ENCODE measurements at places on chromosomes 1 and 21. TPM values are rescaled to one million over a fixed set of nuclear protein-coding genes. Genes with fewer than 3 reads are reported as not detected.
A peak's percentile ranks its signal among the peaks of the same experiment; 100 is the strongest.

DNA sequence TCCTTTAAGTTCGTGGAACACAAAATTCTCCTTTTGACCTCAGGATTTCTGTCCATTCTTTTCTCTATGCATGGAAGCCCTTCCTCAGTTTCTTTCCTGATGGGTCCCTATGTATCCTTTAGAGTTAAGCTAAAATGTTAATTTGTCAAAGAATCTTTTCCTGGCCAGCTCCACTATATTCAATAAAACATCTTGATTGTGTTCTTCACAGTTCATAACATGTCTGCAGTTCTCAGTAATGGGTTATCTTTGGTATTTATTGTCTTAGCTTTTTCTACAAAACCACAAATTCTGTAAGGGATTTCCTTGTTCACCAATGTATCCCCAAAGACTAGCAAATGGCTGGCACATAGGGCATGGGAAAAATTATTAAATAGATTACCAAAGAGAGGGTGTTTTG, 998.5 kb downstream of the ADGRL2 start:
- DNase-seq = no peak

DNA sequence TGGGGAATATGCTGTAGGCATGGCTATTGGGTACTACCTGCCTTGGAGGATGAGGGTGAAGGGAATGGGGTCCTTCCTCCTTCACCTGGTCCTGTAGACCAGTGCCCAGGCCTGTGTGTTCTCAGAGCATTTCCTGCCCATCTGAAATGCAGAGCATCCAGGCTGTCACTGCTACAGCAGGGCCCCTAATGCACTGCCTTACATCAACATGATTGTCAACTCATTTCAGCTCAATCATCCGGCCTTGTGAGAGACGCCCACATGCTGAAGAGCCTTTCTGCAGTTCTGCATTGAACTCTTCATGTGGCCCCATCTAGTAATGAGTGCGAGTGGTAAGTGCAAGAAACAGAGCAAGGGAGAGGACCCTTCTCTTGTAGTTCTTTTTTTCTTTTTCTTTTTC, 39.8 kb upstream of the SRP9 start:
- no peak for DNase-seq

DNA sequence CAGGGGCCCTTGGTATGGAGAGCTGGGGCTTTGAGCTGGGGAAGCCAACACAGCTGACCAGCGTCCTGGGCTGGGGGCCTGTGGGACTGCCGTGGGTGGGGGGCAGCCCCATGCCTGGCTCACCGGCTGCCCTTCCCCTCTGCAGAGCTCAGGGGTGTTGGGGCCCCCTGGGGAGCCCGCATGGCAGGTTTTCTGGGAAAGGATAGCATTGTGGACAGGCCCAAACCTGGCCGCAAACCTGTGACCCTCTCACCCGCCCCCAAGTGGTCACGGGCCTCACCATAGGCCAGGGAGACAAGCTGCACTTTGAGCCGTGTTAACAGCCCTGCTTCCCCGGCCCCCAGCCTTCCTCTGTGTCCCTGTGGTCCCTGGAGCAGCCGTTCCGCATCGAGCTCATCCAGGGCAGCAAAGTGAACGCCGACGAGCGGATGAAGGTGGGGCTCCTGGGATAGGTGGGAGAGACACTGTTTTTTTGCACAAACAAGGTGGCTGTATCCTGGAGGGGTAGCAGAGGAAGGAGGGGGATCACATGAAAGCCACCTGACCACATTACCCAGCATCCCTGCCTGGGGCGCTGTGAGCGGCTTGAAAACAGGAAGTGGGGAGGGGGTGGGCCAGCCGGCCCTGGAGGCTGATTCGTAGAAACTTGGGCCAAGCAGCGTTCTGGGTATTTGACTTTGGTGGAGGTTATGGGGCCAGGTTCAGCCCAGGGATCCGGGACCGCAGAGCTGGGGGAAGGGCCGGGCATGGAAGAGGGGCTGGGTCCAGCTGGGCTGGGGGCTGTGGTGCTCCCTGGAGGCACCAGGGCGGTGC, 65.9 kb downstream of the PIK3CD start:
- DNase-seq = peak; percentile 79

GRCh38 chr1:52599236-52599635, 2.9 kb upstream of the GPX7 start:
- no peak for DNase-seq

GRCh38 chr21:31236528-31236927, 107.5 kb downstream of the TIAM1 start:
- no peak for DNase-seq

GRCh38 chr1:231248778-231249177, 7.8 kb downstream of the GNPAT start:
- no peak for DNase-seq

- DNase-seq = no peak
These were observed 15.0 kb downstream of the ITGB2 start for GRCh38 chr21:44905728-44906090.

GRCh38 chr1:165623624-165624023, 7.4 kb upstream of the MGST3 start:
- DNase-seq = no peak

Gene PADI2
- 276 TPM for total RNA-seq

Gene LCE1E
- not detected for total RNA-seq

Data from left colon (tissue), 2 donors.